ENCODE measurements at places on chromosomes 11 and 22.

DNA sequence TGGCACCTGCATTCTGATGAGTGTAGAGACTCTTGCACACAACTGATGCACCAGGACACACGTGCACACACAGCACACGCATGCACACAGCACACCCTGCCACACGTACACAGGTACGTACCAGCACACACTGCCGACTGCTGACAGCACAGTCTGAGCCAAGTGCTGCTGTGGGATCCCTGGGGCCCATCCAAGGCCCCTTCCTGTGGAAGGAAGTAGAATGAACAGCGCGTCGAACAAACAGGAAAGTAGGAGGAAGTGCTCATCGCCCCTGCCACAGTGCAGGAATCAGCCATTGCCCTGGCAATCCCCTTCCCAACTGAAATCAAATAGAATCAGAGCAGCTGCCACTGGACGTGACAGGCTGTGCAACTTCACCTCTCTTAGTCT, 57.9 kb downstream of the CD82 start:
- DNase-seq = no peak

DNA sequence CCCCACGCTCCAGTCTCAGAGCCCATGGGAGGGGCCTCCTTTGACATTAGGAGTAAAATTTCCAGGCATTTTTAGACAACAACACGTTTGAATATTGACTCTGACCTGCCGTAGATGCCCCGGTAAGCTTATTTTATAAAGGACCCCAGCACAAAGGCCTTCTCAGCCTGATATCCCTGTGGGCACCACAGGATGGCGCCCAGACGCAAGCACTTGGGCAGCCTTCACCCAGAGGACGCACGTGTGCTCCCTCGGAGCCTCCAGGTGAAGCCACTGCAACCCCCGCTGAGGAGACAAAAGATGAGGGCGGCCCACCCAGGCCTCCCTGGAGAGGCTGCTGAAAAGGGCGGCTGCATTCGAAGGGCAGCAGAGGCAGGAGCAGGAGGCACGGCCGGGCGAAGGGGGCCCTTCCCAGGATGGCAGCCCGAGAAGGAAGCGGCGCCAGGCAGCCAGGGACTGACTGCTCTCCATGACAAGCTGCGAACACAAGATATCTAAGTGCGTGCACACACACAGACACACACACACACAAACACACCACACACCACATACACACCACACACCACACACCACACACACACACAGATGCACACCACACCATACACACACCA, 15.2 kb upstream of the TH start:
- peak; percentile 47 for DNase-seq

DNA sequence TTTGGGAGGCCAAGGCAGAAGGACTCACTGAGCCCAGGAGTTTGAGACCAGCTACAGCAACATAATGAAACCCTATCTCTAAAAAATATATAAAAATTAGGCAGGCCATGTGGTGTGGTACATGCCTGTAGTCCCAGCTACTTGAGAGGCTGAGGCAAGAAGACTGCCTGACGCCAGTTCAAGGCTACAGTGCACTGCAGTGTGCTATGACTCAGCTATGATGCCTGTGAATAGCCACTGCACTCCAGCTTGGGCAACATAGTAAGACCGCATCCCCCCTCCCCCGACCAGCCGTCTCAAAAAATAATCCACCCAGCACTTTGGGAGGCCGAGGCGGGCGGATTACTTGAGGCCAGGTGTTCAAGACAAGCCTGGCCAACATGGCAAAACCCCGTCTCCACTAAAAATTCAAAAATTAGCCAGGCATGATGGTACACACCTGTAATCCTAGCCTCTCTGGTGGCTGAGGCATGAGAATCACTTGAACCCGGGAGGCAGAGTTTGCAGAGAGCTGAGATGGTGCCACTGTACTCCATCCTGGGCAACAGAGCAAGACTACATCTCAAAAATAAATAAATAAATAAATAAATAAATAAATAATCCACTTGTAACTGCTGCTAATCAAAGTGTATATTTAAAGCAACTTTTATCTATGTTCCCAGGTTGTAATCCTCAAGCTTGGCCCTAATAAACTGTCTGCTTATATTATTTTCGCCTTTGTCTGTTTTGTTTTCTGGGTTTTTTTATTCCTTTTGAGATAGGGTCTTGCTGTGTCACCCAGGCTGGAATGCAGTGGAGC, 7.8 kb downstream of the HPS5 start:
- no peak for DNase-seq

DNA sequence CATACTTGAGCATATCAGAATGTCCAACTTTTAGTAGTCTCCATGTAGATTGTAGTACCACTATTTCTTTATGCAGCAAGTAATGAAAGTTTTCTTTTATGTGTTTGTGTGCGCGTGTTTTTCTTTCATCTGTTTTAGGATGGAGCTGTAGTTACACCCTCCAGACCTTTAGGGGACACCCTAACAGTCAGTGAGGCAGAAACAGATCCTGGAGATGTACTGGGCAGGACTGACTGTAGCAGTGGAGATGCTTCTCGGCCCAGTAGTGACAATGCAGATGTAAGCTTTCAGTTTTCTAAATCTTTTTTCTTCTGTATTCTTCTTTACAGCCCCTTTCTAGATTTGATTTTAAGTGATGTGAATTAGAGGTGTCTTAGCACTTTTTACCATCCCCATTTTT, 79.9 kb upstream of the GRIK4 start:
- DNase-seq = peak; percentile 3

- no peak for DNase-seq
Measured at GRCh38 chr11:121067962-121068647, 32.9 kb upstream of the TECTA start.

GRCh38 chr11:107655602-107656001, 56.3 kb downstream of the SLN start:
- DNase-seq = no peak

- DNase-seq = no peak
Measured at GRCh38 chr22:41561335-41561734, 525 bp downstream of the CSDC2 start.

DNA sequence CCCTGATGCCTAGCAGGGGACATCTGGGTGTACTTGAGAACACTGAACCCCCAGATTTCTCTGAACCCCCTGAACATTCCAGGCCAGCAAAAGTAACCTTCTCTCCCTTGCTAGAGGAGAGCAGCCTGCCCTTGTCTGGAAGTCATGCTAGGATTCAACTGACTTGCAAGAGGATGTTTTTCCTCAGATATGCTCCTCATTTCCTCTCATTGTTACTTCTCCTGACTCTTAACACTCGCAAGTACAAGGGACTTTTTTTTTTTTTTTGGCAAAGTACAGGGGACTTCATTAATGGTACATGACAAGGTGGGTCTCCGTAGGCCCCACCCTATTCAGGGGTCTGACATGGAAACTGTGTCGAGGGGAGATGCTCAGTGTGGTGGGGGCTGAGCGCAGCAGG, 6.3 kb upstream of the MCHR1 start:
- no peak for DNase-seq

DNA sequence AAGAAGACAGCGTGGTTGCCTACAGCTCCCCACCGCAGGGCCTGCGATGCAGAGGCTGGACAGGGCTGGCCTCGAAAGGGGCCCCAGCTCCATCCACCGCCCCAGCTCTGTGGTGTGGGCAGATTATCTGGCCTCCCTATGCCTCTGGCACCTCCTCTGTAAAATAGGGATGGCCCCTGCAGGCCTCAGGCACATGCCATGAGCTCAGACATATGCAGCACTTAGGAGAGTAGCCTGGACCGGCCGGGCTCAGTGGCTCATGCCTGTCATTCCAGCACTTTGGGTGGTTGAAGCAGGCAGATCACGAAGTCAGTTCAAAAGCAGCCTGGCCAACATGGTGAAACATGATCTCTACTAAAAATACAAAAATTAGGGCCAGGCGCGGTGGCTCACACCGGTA, 7.4 kb downstream of the APOBEC3D start:
- DNase-seq = no peak

DNA sequence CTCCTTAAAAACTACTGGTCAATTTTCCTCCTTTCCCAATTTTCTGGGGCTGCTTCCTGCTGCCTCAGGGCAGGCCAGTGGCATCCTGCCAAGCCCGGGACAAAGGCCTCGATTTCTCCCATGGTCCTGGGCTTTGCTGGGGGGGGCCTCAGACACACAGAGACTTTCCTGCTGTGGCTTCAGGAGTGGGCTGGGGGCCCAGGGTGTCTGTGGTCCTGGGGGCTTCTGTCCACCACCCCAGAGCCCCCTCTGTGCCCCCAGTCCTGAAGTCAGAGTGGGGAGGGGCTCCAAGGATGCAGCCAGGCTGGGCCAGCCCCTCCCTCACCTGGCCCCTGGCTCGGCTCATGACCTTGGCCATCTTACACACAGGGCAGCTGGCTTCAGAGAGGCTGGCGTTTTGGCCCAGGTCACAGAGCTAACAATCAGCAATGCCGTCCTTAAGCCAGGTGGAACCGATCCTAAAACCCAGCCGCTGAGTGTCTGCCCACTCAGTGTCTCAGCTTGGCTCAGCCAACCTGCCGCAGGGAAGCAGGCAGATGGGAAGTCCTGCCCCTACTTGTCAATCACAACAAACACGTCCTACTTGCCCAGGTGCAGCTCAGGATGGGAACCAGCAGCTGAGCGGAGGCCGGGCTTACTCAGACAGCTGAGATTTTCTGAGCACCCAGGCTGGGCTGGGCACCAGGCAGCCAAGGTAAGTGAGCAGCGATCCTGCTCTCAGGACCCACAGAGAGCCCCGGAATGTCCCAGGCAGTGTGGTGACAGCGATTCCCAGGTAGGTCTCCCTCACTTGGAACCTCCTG, 34.6 kb downstream of the OSBPL5 start:
- no peak for DNase-seq

DNA sequence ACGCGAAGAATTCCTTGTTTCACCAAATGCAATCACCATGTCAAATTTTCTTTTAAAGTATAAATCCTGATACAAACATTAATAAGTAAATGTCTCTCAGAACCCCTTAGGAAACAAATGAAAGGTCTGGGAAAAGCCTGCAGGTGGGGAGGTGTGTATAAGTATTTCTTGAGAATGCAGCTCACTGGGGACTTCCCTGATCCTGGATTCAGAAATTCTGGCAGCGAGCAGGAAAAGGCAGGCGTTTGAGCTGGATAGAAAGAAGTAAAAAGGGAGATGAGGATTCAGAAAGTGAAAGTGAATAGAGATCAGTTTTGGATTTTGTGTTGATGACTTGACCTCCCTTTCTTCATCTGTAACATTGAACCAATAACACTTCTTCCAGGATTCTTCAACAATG, 68.3 kb upstream of the CTSC start:
- no peak for DNase-seq

GRCh38 chr11:62391642-62392425, 27.0 kb upstream of the SCGB1A1 start:
- no peak for DNase-seq

- no peak for DNase-seq
Measured at GRCh38 chr11:65615950-65616574, 486 bp downstream of the PCNX3 start.

GRCh38 chr11:116326146-116326545, 446.6 kb downstream of the BUD13 start:
- DNase-seq = no peak

DNA sequence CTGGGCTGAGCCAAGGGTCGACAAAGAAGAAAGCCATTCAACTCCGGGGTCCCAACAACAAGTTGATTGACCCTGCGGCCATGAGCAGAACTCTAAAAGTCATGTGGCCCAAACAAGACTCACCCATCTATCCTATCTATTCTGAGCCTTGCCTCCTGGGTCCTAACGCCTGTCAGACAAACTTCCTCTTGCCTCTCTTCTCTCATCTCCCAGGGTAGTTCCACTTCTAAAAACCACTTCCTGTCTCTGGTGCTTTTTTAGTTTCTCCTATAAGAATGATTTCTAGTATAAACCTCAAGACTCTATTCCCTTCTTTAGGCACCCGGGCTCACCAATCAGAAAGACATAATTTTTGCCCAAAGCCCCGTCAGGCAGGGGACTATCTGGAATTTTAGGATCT, 530.2 kb downstream of the DLG2 start:
- no peak for DNase-seq

DNA sequence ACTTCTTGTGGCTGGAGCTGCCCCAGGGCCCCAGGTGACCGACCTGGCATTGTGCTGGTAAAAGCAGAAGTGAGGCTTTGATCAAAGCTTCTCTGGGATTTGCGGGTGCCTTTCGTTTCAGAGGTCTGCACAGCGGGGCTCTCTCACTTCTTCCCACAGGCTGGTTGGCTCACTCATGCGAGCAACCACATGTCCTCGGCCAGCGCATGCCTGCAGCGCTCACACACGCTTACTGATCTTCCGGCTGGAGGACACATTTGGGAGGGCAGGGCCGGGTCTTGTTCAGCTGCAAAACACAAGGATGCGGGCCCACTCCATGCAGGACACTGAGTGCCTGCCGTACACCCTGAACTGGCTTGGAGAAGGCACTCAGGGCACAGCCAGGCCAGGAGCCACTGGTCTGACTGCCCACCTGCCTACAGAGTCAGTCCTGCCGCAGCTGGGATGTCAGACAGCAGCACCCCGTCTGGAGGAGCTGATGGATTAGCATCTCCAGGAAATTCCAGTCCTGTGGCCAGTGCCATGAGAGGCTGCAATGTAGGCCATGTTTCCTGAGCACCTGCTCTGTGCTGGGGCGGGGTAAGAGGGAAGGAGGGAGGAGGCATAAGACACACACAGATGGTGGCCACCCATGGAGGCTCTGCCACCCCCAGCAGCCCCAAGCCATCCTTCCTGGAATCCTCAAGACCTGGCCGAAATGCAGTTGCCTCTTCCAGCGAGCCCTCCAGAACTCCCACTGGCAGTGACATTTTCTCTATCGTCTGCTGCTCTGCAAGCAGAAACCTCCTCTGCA, 1383.2 kb downstream of the BRD1 start:
- no peak for DNase-seq

DNA sequence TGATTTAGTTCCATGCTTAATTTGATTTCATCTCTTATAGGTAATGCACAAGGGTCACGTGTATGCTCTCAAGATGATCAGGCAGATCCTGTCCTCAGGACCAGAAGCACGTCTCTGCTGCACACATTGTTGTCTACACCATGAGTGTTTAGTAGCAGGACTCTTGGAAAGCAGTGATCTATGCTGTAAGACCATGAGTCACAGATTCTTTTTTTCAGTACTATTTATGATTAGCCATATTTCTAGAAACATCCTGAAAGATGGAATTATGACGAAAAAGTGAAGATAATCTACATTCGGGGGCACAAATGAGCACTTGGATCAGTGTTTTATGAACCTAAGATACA, 29.6 kb downstream of the ZBED4 start:
- no peak for DNase-seq
